Stimulated activated CD8-positive, alpha-beta memory T cell treated with anti-CD3 and anti-CD28 coated beads, Interleukin-4, amount 100 ng/mL, for 1 hour (primary cell): ENCODE measurements at places on chromosomes 16 and 17.
A peak's percentile ranks its signal among the peaks of the same experiment; 100 is the strongest.

GRCh38 chr17:27578718-27579085, 52.3 kb upstream of the LGALS9 start:
- no peak for DNase-seq

DNA sequence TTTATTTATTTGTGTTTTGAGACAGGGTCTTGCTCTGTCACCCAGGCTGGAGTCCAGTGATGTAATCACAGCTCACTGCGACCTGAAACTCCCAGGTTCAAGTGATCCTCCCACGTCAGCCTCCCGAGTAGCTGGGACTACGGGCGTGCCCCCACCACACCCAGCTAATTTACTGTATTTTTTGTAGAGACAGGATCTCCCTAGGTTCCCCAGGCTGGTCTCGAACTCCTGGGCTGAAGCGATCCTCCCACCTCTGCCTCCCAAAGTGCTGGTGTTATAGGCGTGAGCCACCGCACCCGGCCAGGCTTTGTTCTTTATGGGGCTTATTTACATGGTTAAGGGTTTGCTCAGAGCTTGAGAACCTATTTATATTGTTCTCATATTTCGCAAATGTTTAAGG, 5.8 kb upstream of the MEIOB start:
- no peak for DNase-seq

GRCh38 chr16:17607075-17607509, 136.3 kb upstream of the XYLT1 start:
- DNase-seq = no peak

DNA sequence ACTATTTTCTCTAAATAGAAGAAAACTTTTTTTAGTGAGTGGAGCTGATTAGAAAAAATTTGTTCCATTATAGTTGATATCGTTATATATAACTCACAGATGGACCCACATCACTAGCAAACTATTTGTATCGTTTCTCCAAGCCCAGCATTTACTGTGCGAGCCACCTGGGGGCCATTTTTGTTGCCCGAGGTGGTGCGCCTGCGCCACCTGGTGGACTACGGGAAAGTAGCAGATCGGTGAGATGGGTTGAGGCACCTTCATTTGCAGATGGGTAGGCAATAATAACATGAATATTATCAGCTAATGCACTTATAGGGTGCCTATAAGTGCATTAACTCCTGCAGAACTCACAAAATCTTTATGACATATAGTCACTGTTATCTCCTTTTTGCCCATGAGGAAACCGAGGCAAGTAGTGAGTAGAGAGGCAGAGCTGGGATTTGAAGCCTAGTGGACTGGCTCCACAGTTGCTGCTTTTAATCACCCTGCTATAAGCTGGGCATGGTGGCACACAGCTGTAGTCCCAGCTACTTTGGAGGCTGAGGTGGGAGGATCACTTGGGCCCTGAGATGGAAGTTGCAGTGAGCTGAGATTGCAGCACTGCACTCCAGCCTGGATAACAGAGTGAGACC, 23.2 kb upstream of the NTN1 start:
- DNase-seq = peak; percentile 66

DNA sequence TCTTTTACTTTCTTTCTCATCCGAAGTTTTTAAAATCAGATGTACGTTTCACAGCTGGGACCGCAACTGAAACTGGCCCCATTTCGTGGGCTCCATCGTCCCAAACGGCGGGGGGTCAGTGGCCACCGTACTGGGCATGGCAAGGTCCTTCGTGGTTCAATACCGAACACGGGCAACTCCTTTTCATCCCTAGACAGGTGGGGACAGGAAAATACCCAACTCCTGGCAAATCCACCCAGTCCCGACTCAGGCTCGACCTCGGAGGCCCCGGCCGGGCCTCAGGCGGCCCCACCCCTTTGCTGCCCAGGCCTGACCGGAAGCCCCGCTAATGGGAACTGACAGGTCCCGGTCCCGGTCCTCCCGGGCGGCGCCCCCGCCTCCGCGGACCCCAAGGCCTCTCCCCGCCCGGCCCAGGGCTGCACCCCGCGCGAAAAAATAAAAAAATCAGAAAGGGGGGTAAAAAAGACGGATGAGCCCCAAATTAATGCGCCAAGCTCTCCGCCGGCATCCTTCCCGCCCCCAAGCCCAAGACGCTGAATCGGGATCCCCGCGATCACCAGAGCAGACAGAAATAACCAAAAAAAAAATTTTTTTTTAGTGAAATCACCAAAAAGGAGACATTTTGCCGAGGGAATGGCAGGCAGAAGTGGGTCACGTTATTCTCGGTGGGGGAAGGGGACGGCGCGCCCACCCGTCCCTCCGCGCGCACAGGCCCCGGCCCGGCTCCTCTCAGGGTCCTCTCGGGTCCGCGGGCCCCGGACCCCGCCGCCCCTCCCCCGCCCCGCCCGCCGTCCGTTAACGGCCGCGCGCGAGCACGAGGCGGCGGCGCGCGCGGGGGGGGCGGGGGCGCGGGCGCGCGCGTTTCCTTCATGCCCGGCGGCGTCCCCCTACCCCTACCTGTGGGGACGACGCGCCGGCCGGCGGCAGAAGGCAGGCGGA, 562 bp downstream of the ZC3H7A start:
- no peak for DNase-seq

GRCh38 chr16:3088450-3088849, 10.6 kb downstream of the ZSCAN10 start:
- DNase-seq = no peak

DNA sequence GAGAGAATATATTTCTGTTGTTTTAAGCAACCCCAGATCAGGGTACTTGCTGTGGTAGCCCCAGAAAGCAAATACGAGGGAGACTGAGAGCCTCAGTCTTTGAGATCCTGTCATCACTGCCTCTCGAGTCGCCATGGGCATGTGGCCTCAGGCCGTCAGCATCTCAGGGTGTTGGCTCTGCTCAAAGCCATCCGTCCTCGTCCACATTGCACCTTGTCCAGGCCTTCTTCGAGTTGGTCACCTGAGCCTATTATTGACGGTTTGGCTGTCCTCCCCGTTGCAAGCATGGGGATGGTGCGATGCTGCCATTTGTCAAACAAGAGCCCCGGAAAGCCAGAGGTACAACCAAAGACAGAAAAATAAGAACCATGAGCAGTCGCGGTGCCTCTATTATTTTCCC, 136.9 kb downstream of the IRF8 start:
- DNase-seq = no peak

DNA sequence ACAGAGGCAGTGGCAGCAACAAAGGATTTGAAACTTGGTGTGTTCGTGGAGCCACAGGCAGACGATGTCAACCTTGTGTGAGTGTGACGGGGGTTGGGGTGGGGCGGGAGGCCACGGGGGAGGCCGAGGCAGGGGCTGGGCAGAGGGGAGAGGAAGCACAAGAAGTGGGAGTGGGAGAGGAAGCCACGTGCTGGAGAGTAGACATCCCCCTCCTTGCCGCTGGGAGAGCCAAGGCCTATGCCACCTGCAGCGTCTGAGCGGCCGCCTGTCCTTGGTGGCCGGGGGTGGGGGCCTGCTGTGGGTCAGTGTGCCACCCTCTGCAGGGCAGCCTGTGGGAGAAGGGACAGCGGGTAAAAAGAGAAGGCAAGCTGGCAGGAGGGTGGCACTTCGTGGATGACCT, 25.5 kb downstream of the STH start:
- DNase-seq = no peak

DNA sequence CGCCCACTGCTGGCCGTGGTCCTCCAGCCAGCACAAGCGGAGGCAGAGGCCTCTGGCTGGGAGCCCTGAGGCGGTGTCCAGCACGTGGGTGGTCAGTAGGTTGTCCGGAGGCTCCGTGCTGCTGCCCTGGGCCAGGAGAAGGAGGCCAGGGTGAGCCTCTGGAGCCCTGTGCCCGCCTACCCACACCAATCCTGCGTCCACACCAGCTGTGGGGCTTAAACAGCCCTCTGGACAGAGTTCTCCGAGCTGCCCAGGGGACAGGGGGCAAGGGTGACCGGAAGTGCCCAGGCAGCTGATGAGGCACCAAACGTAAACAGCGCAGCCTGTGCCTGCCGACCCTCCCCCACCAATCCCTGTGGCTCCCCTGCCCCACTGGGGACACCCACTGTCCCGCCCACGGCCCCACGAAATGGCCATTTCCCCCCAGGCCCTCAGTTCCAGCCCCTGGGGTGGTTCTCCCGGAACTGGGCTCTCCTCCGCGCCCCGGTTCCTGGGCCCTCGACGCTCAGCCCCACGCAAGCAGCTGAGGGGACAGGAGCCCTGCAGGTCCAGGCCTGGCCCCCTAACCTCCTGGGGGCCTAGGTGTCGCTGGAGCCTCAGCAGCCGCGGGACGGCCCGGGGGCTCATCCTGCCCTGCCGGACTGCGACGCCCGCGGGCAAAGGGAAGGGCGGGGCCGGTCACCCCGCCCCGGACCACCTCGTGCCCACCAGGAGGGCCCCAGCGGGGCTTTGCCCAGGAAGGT, 27.9 kb upstream of the DBNDD1 start:
- no peak for DNase-seq

- DNase-seq = no peak
These were observed 658 bp downstream of the CACNG4 start for GRCh38 chr17:66964930-66965800.

DNA sequence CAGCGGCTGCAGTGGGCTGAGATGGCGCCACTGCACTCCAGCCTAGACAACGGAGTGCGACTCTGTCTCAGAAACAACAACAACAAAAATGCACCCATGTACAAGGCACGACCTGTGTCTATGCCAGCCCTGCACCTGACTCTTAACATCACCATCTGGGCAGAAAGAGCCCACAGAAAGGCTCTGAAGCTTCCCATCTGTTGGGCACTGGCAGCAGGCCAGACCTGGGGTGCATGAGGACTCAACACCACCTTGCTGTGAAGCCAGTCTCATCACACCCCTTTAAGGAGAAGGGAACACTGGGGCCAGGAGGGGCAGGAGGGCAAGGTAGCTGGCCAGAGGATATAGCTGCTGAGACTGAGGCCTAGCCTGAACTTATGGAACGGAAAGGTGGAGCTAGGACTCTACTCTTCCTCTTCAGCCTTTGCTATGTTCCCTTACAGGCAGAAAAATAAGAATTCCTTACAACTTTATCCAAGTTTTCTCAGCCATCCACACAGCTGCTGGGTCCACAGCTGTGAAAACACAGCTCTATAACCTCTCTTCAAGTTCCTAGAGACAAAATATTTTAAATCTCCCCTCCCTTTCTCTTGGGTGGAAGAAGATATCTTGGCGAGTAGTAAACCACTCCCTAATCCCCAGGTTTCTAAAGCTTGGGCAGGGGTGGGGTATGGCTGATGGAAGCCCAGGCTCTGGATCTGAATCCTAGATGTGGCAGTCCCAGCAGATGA, 2.8 kb downstream of the ELOB start:
- no peak for DNase-seq

DNA sequence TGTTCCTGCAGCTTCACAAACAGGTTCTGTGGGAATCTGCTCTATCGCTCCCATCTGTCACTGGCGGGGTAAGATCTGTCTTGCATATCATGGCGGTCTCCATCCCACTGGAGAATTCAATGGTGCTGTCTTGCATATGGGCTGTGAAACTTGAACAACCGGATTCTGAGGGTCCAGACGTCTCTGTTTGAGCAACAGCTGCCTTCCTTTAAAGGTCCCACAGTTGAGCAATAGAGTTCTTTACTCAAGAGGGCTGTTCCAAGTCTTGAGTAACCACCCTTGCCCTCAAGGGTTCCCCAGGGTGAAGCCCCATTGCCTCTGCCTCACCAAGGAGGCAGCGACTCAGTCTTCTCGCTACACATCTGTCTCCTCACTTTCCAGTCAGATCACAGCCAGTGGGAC, 50.8 kb downstream of the ZFHX3 start:
- DNase-seq = no peak

GRCh38 chr17:57617218-57617617, 127.9 kb downstream of the CCDC182 start:
- no peak for DNase-seq

DNA sequence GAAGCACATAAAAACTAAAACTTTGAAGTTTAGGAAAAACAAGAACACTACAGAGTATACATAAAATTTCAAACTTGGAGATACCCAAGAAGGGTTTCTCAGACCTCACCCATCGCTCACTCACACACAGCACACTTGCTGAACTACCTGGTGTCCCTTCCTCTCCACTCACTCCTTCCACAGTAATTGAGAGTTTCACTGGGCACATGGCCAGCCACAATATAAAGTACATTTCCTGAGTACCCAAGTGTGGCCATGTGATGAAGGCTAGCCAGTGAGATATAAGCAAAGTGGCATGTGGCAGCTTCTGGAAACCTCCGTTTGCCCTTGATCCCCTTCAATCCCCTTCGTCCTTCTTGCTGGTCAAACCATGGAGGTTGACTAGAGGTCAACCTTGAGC, 11.9 kb downstream of the TOX3 start:
- no peak for DNase-seq

DNA sequence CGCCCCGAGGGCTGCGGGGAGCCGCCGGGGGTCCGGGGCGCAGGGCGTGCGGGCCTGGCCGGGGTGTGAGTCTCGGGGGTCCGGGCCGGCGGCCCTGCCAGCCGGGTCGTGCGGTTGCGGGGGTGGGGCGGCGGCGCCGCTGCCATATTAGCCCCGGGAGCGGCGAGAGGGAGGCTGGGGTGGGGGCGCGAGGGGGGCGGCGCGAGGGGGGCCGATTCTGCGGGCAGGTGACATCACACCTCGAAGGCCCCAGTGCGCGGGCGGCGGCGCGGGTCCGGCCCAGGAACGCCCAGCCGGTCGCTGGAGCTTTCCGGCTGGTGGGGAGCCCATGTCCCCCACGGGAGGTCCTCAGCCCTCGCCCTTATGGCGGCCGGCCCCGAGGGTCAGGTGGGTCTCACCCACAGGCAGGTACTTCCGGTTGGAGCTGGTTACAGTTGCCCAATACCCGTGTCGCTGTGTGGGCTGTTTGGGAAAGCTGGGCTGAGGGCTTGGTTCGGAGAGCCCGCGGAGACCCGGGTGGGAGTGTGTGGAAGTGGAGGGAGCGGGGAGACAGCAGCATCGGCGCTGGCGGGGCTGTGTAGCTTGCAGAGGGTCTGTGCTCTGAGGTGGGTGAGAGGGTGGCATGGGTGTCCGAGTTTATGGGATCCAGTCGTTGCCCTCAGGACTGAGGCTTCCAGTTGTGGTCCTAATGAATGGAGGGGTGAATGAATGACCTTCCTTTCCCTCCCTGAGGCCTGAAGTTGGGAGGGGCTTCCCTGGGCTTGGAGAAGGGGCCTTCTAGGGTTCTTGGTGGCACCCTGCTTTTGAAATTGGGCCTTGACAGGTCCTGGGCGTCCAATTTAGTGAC, 804 bp downstream of the ATP6V0C start:
- no peak for DNase-seq

GRCh38 chr17:46163316-46163715, 29.9 kb downstream of the KANSL1 start:
- DNase-seq = no peak
